ENCODE measurements at places on chromosomes 12 and 14.

DNA sequence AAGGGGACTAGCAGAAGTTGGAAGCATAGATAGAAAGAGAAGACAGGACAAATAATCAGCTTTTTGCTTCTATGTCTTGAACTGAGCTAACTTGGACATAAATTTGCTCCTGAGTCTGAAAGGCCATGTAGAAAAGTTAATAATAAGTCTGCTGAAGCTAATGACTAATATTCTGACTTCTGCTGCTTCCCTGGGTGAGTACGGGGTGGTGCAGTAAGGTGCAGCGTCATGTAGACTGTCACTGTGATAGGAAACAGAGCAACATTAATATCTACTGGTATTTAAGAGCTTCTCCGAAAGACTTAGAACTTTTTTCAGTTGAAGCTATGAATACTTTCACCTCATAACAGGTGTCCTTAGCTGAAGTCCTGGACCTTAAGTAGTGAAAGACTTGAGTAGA is 34.1 kb upstream of the CPM start:
- no peak for DNase-seq

DNA sequence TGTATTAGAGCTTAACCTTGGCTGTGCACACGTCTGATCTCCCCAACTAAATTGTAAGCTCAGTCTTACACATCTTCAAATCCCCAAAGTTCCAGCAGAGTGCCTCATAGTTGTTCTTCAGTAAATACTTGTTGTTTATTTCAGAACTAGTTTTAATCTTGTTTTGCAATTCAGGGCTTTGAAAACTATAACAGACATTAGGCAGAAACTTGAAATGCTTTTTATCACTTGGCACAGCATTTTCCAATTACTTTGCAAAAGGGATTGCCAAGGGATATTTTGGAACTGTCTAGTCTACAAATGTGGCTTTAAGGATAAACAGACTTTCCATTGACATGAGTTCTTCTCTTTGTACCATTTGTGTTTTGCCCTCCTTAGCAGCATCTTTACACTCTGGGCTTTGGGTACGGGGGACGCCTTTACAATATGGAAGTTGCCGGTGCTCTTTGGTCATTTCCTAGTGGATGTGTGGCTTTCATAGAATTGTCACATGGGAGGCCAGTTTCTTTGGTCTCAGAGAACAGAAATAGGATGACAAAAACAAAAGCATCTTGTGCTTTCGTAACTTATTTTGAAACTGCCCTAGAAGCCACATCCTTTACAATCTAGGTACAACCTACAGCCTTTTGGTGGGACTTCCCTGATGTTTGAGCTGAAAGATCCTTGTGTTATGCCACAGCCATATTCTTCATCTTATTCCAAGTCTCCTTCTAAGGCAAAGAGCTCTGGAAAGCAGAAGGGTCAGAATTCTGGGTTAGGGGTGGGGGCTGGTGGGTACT is 96.9 kb downstream of the NPAS3 start:
- DNase-seq = no peak

GRCh38 chr12:57927086-57927485 is 14.3 kb upstream of the ATP23 start:
- DNase-seq = no peak

DNA sequence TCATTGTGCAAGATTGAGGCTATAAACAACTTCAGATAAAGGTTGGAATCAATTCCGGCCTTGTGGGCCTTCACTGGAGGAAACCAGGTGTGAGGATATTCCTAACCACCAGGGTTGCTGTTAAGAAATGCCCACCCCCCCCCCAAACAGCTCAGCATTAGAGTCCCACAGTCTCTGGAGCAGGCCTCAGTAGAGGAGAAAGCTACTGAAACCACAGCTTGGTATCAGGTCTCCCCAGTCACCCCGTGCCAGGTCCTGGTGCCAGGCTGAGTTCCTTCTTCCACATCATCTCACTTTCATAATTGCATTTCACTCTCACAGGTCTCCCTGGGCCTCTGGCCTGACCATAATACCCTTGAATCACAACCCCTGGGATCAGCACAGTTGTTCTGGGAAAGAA is 12.5 kb downstream of the GALNT6 start:
- no peak for DNase-seq

GRCh38 chr12:52920937-52921336 is 16.1 kb upstream of the KRT8 start:
- no peak for DNase-seq

DNA sequence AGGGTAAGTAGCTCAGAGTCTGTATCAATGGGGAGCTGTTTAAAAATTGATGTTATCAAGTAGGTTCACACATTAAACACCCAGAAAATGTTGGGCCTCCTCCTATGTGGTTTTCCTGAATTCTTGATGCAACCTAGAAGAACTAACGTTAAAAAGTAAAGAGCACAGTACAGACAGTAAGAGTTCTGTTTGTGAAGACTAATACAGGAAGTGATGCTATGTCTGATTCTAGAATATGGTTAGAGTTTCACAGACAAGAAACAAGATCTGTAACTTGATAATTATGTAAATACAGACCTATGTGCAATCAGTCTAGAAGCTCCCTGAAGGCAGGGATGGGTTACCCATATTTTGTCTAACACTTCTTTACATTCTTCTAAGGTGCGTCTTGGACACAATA is 214.9 kb upstream of the BTG1 start:
- no peak for DNase-seq

GRCh38 chr14:89121968-89122620 is 294.9 kb downstream of the FOXN3 start:
- DNase-seq = peak; percentile 50

GRCh38 chr14:92462568-92462967 is 51.0 kb upstream of the RIN3 start:
- no peak for DNase-seq

- DNase-seq = no peak
Measured at GRCh38 chr12:93938317-93938716, 210.1 kb upstream of the PLXNC1 start.

GRCh38 chr12:25119020-25119419 is 75.9 kb downstream of the DNAI7 start:
- DNase-seq = no peak

GRCh38 chr14:44162197-44162596 is 344.9 kb downstream of the FSCB start:
- DNase-seq = no peak

GRCh38 chr14:51726166-51726899 is 74.6 kb downstream of the FRMD6 start:
- no peak for DNase-seq

DNA sequence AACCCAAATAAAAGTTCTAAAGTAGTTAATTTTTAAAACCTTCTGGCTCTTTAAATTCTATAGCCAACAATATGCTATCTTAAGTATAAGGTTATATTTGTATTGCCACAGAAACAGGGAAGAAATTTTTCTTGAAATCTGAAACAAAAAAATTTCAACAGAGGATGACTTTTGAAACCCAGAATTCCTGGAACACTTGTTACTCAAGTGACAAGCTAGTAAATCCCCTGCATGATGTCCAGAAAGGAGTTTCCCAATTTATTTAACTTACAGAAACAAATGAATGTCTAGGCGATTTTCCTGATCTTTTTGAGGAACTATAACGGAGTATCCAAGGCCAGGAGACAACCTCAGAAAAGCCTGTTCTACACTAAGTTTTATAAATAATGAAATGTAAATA is 69.6 kb downstream of the SLC41A2 start:
- DNase-seq = no peak

GRCh38 chr12:7096006-7096932 is 4.0 kb upstream of the C1R start:
- no peak for DNase-seq

DNA sequence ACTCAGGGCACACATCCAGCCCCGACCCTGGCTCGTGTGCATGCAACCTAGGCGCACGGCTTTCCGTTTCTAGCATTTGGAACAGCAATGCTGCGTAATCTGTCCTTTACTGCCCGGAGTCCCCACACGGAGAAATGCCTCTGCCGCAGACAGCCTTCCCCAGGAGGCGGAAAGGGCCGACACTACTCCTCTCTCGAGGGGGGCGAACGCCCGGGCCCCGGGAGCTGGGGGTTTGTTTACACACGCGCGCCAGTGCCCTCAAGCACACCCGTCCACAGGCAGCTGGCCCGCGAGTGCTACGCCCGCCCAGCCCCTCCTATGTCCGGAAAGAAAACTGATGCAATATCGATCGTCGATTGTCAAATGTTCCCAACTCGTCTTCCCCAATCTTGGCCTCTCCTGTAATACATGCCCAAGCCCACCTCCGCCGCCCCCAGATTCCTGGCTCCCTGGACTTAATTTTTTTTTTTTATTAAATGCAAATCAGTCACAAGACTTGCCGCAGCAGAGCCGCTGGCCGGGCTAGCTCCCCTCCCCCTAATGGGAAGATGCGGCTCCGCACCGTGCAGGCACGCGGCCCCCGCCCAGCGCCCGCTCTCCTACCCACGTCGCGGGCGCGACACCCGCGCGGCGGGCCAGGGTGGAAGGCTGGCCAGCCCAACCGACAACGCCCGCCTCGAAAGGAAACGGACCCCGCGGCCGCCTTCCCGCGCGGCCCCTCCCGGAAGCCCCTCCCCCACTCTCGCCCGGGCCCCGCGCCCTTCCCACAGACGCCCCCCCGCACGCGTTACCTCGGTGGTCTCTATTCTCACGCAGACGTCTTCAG is 642 bp downstream of the SLC38A2 start:
- peak; percentile 65 for DNase-seq

DNA sequence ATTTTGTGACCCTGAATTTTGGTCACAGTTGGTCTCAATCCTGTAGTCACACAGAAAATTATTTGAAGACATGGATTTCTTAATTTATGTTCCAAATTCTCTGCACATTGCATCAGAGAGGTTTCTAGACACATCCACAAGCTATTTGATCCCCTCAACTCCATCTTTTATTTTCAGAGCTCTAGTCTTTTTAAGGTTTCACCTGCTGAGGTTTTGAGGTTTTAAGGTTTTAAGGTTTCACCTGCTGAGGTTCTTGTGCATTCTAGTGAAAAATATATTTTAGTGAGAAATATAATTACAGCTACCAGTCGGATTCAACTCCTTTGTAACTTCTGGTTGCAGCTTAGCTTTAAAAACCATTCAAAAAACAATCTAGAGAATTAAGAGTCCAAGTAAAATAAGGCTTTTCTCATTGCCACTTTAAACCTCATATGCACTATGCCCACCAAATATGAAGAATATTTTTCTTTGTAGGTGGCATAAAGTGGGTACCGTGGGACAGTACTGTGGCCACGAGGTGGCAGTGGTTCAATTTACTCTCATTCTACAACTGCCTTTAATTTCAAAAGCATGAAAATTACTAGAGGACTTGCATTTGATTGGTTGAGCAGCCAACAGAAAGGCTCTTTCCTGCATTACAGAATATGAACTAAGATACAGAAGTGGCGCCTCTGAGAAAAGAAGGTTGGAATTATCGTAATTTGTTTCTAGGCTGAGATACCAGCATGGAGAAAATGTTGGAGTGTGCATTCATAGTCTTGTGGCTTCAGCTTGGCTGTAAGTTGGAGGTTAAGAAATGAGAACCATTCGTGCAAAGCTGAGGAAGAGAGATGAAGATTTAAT is 366.5 kb upstream of the OR4E1 start:
- DNase-seq = no peak

DNA sequence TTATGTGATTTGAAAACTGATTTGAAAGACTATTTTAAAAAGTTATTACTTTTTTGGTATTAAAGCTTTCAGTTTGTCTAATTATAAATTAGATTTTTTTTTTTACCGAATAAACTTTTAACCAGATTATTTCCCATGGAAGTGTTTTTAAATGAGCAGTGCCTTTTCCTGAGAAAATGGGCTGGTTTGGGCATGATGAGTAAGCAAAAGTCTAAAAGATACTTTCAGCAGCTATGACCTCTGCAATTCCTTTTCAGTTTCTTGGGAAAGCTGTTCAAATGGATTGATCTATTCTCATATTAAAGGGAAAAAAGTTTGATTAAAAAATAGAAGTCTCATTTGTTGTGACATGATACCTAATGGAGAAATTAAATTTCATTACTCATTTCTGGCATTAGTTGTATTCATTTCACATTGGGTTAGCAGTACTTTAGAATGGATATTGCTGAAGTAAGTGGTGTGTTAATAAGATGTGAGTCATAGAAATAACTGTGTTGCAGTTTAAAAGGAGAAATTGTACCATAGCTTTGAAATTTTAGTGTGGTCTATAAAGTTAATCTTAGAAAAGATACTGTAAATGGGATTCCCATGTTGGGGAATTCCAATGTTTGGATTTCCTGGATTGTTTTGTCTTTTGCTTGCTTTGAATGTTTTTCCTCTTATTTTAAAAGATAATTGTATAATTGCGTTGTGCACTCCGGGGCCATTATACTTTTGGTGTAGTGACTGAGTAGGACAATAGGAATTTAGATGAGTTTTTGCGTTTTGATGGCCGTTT is 21.0 kb downstream of the KTN1 start:
- DNase-seq = no peak

GRCh38 chr12:113601656-113602263 is 130.1 kb upstream of the LHX5 start:
- no peak for DNase-seq

Measured in NCI-H1105 treated with DMSO at 0.1 percent for 48 hours (cell line).